NCI-H1930 (cell line): ENCODE measurements at places on chromosomes 7 and 10.

DNA sequence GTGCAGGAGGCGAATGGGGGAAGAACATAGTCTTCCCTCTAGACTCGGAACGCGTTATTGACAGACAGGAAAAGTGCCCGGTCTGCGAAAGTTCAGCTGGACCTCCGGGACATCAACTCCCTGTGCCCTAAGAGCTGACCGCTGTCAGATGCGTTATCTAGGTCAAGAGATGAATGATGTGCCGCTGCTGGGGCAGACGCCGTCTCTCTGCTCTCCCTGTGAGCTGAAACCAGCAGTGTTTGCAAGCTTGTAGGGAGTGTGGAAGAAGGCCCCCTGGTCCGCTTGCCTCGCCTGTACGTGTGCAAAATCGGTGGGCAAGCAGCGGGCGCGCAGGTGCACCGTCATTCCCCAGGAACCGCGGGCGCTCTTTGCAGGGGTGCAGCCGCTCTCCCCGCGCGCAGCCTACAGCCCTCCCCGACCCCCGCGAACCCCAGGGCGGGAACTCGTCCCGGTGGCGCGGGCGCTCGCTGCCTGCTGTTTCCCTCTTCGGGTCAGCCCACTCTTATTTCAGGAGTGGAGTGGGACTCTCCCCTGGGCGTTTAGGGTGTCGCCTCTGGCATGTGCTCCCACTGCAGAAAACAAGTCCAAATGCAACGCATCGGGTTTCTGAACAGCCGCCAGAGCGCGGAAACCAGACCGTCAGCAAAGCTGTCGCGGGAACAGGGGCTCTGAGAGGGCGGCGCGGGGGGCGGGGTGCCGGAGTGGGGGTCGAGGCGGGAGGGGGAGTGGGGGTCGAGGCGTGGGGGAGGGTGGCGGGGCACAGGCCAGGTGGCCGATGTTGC is 1.8 kb upstream of the PFKFB3 start:
- no peak for DNase-seq

- DNase-seq: no peak
Measured at GRCh38 chr7:105227391-105227790, 161.3 kb downstream of the SRPK2 start.

- DNase-seq: no peak
Measured at GRCh38 chr7:74429153-74429747, 24.5 kb upstream of the GTF2IRD1 start.

DNA sequence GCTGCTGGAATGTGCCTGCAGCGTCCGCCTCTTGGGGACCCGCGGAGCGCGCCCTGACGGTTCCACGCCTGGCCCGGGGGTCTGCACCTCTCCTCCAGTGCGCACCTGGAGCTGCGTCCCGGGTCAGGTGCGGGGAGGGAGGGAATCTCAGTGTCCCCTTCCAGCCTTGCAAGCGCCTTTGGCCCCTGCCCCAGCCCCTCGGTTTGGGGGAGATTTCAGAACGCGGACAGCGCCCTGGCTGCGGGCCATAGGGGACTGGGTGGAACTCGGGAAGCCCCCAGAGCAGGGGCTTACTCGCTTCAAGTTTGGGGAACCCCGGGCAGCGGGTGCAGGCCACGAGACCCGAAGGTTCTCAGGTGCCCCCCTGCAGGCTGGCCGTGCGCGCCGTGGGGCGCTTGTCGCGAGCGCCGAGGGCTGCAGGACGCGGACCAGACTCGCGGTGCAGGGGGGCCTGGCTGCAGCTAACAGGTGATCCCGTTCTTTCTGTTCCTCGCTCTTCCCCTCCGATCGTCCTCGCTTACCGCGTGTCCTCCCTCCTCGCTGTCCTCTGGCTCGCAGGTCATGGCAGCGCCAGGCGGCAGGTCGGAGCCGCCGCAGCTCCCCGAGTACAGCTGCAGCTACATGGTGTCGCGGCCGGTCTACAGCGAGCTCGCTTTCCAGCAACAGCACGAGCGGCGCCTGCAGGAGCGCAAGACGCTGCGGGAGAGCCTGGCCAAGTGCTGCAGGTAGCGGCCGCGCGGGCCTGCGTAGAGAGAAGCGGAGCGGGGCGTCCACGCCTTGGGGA is 645 bp downstream of the SLC26A4 start:
- DNase-seq: peak; percentile 56

DNA sequence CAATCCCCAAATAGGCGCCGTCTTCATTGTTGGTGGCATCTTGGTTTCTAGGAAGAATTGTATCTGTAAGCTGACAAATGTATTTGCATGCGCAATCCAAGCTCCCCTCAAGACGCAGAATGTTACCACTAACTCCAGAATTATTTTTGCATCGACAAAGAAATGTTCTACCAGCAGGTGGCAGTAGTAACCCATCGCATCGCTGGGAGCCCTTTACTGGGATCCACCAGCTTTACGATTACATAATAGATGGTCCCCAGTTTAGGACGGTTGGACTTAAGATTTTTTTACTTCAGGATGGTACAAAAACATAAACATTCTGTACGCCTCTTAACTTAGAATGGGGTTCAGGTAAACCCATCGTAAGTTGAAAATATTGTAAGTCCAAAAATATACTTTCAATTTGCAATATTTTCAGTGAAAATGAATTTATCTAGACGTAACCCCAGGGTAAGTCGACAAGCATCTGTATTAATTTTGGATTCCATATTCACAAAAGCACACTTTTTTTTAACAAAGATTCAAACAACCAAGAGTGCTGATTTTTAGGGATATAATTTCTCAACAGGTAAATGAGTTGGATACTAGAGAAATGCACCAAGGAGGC is 114.0 kb upstream of the COBL start:
- DNase-seq: peak; percentile 55

- no peak for DNase-seq
Measured at GRCh38 chr10:59107147-59107546, 69.3 kb upstream of the PHYHIPL start.

DNA sequence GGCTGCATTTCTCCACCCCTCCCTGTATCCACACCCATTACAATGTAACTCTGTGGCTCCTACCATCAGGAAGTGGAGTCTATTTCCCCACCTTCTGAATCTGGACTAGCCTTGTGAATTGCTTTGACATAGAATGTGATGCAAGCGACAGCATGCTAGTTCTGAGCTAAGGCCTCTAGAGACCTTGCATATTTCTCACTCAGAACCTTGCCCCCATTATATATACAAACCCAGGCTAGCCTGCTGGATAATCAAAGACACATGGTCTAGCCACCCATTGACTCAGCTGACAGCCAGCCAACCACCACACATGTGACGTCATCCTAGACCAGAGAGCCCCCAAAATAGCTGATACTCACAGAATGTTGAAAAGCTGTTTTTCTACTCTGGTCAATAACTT is 77.9 kb downstream of the CCDC71L start:
- DNase-seq: no peak

GRCh38 chr7:25565002-25565401 is 336.7 kb upstream of the NPVF start:
- DNase-seq: no peak

GRCh38 chr10:29785701-29786100 is 150.9 kb upstream of the SVIL start:
- no peak for DNase-seq

- DNase-seq: no peak
Measured at GRCh38 chr7:1938788-1939433, 268.8 kb downstream of the ELFN1 start.

DNA sequence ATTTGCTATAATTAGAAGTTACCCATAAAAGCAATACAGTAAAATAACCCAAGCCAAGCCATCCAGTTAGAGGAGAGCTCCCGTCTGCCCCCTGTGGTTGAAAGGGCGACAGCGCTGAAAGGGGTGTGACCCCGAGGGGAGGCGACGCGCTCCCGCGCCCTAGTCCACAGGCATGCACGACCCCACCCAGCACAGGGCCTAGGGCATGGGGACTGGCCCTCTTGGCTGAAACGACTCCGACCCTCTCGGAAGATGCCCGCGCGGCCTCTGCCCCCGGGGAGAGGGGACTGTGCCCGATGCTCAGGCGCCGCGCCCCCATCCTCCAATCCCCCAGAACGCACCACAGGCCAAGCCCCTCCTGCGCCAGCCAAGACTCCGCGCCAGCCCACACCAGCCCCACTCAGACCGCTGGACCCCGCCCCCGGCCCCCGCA is 64.0 kb downstream of the CSGALNACT2 start:
- DNase-seq: no peak

DNA sequence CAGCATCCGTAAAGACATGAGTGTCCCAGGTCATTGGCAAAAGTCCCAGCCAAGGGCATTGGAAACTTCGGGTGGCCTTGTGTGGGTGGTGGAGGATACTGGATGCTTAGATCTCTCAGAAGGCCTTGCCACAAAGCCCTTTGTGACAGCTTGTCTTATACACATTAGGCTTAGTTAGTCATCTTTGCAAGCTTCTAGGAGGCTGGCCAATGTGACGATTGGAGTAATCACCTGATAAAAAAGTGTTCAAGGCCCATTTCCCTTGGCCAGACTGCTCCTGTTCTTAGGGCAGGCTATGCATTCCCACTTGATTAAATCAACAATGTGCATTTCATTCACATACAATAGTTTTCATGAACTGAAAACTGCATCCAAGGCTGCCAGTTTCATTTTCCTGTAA is 26.9 kb downstream of the NPS start:
- DNase-seq: no peak

- no peak for DNase-seq
Measured at GRCh38 chr10:114634609-114634979, 23.5 kb downstream of the ABLIM1 start.

DNA sequence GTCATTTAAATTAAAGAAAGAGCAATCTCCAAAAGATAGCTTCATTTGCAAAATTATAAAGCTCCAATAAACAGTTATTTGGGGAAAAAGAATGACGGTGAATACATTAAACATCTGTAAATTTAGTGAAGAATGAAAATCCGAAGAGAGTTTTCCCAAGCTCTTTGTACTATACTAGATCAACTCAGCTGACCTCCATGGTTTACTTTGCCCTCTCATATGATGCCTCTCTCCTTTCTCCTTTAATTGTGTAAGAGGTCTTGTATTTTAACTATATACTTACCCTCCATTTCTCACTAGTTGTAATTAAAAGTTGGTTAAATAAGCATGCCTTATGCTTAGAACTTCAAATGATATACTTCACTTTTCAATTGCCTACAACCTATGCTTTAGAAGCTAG is 125.8 kb downstream of the CACNA2D1 start:
- no peak for DNase-seq

GRCh38 chr7:27235387-27236311 is 7.0 kb upstream of the EVX1 start:
- peak; percentile 74 for DNase-seq

GRCh38 chr7:113824117-113824823 is 94.5 kb downstream of the PPP1R3A start:
- DNase-seq: no peak

DNA sequence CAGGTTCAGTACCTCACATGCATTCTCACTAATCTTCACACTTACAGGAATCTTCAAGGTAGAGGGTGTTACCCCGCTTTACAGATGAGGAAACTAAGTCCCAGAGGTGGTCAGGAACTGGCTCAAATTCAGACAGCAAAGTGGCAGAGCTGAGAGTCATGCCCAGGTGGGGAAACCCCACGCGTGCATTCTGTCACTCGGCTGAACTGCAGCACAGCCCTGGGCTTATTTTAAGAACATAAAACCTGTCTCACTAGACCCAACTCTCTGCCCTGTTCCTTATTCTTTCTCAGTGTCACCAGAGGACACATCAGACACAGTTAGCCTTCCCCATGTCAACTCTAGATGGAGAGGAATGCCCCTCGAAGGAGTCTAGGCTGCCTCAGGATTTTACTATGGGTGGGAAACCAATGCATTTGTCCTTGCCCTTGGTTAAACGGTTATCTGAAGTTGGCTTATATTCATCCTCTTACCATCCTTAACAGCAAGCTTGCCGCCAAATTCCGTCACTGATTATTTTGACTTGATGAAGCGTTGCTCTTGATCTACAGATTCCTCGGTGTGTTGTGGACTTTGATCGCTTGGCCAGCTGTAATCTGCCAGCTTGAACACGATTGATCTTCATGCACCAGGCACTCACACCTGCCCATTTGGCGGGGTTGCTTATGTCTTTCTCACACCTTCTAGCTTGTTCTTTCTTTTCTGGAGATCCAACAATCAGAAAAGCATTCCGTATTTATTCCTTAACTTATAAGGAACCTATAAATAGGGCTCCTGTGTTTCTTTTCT is 627.9 kb downstream of the SDK1 start:
- DNase-seq: no peak

DNA sequence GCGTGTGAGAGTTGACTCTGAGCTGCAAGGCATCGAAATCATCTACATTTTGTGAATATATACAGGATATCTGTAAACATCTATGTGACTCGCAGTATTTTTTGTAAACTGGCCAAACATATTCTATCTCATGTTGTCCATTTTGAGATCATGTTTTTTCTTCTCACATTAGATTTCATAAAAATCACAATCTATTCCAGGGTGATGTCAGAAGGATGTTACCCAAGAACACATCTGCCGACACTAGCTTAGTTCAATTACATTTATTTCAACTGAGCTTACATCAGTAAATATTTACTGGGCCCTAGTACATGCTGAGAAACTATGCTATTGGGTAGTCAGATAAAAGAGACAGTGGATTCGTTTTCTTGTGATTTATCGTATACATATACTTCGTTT is 2.5 kb upstream of the BUB3 start:
- peak; percentile 22 for DNase-seq

DNA sequence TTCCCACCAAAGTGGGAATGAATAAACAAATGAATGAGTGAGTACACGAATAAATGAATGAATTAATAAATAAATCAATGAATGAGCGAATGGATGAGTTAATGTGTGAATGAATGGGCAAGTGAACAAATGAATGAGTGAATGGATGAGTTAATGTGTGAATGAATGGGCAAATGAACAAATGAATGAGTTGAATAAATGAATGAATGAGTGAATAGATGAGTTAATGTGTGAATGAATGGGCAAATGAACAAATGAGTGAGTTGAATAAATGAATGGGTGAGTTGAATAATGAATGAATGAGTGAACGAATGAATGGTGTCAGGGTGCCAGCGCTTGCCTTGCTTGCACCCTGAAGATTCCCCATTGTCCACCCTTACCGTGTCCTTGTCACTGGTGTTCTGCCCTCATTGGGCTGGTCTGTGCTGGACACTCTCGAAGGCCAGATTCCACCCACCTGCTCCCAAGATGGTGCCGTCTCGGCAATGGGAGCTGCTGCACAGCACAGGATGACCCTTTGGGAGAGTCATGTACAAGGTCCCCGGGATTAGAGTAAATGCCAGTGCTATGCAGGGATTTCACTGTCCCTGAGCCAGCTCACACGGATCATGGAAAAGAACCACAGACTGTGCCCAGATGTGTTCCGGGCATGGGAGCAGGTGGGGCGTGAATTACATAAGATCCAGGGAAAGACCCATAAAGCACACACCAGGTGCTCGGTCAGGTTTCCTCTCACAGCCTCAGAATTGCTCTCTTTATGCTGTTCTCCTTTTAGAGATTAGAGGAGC is 83.2 kb downstream of the CAMK1D start:
- DNase-seq: no peak

DNA sequence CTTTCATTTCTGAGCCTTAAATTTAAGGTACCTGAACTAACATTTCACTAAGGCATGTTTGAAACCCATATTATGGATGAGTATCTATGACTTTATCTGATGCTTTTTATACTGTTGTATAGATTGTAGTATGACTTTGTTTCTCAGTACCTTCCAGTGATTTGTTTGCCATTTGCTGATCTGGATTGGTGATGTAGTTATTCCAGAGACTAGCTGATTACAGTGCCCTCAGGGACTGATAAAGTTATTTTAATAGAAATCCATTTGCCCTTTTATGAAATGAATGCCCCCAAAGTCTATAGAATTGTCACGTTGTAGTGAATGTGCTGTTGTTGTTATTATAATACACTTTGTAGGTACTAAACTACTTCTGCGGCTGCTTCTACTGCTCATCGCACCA is 385.4 kb upstream of the LRGUK start:
- no peak for DNase-seq

GRCh38 chr7:43465581-43466554 is 117.0 kb upstream of the STK17A start:
- DNase-seq: no peak

GRCh38 chr7:123666492-123666891 is 10.8 kb downstream of the LMOD2 start:
- no peak for DNase-seq
